DMS79 (cell line): ENCODE measurements at places on chromosomes 3 and 15.

DNA sequence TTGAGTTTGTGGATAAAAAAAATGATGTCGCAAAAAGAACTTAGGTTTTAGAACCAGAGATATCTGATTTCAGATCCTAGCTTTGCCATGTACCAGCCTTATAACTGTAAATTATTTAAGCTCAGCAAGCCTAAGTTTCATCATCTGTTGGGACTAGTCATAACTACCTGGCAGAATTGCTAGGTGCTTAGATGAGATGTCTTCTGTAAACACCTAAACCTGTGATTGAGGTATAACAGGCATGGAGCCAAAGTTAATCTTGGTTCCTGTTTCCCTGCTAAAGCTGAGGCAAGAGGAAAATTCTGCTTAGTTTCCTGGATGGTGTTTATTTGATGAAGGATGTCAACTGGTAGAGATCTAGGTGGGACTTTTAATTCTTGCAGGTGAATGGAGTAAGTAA, 331.3 kb upstream of the RBMS3 start:
- no peak for DNase-seq

- no peak for DNase-seq
These were observed 279.0 kb downstream of the CTNNB1 start for GRCh38 chr3:41478278-41478677.

DNA sequence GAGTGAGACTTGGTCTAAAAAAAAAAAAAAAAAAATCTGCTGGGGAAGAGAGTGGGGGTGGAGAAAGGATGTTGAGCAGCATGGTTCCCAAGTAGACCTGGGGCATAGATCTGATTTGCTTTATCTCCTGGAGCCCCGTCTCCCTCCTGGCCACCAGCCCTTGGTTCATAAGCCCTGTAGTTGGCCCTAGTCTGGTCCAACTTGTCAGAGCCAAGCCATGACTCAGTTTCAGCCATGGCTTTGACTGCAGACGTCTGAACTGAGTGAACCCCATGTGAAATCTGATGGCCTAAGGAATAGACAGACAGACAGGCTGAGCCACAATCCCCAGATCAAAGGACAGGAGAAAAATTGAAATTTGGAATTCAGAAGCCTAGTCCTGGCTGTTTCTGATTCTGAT, 2.0 kb upstream of the CILP start:
- DNase-seq, result no peak

GRCh38 chr3:46948830-46949671, 27.5 kb downstream of the CCDC12 start:
- no peak for DNase-seq

- no peak for DNase-seq
These were observed 364.9 kb downstream of the AGBL1 start for GRCh38 chr15:86444527-86444926.

DNA sequence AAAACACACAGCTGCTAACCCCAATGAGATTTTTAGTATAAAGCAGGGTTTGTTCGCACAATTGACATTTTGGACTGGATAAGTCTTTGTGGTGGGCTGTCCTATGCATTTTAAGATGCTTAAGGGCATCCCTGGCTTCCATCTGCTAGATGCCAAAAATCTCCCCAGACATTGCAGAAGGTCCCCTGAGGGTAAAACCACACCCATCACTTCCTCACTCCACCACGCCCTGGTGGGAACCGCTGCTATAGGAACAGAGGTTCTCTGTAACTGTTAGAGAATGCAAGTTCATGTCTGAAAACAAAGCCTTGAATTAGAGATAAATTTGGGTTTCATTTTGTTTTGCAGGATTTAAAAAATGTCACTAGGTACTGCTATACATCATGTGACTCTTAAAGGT, 67.7 kb downstream of the ARHGEF26 start:
- no peak for DNase-seq

GRCh38 chr3:45480871-45481270, 92.5 kb downstream of the LARS2 start:
- no peak for DNase-seq

DNA sequence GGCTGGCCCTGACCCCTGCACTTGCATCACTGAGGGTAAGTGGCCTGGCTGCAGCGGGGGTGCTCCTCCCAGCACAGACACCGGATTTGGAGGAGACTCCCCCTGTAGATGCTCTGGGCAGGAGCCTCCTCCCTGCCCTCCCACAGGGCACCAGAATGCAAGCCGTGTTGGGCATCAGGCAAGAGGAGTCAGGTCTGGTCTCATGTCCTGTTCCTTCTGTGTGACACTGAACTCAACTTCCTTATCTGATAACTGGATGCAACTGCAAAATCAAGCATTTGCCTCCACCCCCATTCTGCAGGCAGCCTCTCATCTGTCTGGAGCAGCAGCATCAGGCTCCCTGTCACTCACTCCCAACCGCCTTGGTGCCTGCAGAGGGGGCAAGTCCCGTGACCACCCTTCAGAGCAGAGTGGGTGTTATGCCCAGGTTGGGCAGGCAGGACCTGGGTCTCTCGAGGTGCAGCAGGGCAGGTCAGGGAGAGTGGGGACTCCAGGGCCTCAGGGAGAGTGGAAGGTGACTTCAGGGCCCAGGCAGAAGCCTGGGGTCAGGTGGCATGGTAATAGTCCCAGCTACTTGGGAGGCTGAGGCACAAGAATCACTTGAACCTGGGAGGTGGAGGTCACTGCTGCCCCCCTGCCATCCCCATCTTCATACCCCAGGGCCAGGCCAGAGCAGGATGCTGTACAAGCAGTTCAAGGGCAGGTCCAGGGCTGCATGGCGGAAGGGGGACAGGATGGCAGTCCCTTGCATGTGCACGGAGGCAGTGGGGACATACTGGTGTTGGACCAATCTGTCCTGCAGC, 10.5 kb upstream of the RPL29 start:
- no peak for DNase-seq

DNA sequence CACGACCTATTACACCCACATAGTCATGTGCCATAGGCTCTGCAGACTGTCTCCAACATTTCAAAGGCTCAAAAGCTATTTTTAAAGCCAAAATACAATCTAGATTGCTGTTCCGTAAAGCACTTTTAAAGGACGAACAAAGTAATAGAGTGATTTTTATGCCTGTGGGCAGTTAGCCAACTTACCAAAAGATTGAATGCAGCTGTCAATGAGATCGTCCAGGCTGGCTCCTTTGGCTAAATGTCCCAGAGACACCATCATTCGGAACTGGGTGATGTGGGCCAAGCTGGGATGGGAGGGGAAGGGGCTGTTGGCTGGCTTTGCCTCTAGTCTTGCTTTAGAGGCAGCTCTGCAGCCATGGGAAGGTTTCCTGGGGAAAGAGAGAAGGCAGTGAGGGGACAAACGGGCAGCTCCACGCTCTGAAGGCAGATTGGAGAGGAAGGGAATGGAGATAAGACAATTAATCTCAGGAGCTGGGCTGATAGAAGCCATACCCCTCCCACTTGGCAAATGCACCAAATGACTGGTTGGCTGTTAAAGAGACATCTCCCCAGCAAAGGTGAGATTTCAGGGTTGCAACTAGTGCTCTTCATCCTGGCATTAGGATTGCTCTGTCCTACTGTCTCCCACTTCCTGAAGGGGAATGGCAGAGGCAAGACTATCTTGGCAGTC, 4.8 kb downstream of the RASGRP1 start:
- DNase-seq, result no peak

GRCh38 chr3:127339928-127340861, 52.3 kb upstream of the PRR20G start:
- no peak for DNase-seq

DNA sequence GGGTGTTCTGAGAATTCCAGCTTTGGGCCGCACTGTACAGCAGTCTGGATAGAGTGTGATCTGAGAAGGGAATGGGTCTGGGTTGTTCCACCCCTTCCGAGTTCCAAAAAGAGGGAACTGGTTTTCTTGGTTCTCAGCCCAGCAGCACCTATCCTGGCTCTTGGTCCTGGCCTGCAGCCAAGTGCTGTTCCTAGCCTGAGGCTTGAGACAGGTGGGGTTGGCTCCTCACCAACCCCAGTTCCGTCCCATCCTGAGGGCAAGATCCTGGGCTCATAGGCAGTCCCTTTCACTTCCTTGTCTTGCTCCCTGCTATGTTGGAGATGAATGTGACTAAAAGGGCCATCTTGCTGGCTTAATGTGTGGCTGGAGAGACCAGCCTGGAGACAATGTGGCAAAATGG, 15.2 kb downstream of the IVD start:
- DNase-seq, result peak; percentile 54

DNA sequence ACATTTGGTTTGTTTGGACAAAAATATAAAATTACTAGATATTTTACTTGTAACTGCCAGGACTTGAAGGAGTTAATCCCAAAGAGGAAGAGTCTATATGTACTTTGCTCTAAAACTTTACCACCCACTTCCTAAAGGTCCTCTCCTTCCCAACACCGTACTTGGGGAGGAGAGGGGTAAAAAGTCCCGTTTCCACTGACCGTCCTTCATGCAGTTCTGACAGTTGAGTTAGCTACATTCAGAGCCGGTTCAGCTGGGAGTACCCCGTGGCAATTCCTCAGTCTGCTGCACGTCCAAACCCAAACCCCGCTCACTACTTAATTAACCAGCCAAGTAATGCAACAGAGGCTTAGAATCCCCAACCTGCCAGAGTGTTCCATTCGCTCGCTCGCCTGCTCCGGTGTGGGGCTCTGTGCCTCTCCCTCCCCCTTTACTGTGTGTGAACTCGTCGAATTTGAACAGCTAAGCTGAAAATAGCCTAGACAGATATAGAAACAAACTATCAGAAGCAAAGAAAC, 519.7 kb downstream of the FOXP1 start:
- no peak for DNase-seq

GRCh38 chr15:60426870-60427508, 29.2 kb upstream of the ANXA2 start:
- no peak for DNase-seq

GRCh38 chr15:69058830-69059556, 44.5 kb downstream of the NOX5 start:
- DNase-seq, result peak; percentile 63

DNA sequence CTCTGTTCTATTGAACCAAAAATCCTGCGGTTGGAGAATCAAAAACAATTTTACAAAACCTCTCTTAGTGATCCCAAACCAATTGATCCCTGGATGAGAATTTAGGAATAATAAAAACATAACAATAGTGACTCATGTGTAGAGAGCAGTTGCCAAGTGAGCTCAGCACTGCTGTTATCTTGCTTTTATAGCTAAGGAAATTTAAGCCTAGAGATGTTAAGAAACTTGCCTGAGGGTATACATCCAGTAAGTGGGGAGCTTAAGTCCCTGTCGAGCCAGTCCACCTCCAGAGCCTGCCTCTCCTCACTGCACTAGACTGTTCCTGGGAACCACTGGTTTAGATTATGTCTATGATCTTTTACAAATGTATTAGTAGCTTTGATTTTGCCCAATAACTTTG, 358.4 kb upstream of the LMCD1 start:
- no peak for DNase-seq

GRCh38 chr15:49813625-49814024, 192.8 kb downstream of the DTWD1 start:
- no peak for DNase-seq

- DNase-seq, result no peak
These were observed 1.8 kb downstream of the HES1 start for GRCh38 chr3:194137506-194138474.

DNA sequence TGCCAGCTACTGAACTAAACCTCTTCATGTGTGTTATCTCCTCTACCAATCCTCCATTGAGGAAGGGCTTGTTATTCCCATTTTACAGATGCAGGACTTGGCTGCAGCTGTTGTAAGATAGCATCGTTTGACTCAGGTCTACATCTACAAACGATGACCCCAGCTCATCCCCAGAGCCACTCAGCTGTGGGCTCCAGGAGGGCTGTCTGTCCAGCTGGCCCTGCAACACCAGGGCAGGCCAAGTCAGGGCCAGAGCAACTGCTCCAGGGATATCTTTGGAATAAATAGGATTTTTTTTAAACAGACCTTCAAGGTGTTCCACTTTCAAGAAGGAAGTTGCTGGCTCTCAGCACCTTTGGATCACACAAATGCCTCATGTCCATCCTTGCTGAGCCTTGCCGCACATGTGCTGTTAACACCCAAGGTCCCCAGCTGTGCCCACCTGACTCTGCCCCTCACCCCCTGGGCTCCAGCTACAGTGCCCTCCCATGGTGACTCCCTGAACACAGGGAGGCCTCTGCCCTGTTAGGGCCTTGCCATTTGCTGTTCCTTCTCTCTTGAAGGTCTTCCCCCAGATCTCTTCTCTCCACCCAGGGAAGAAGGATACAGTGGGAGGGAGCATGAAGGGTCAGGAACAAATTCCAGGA, 31.0 kb downstream of the ALDH1L1 start:
- no peak for DNase-seq

DNA sequence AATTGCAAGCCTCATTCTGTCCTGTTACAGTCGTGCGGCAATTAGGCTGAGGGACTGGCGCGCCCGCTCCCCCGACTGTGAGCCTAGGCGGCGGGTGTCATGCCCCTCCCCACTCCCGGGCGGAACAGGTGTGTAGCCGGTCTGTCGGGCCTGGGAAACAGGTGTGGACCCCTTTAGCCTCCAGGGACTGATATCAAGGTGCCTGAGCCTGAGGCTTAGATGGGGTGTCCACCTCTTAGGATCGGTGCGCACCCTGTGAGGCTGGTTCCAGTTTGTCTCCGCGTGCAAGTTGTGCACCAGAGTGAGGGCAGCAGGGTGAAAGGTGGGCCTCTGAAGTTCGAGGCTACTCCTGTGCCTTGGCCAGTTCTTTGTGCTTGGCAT, 686 bp downstream of the VPS8 start:
- DNase-seq, result no peak

- no peak for DNase-seq
These were observed 225.9 kb upstream of the CD96 start for GRCh38 chr3:111315930-111316587.

GRCh38 chr3:45560281-45560971, 34.1 kb upstream of the LIMD1 start:
- DNase-seq, result no peak

- no peak for DNase-seq
These were observed 19.3 kb downstream of the GRK7 start for GRCh38 chr3:141782386-141782932.

GRCh38 chr3:135862361-135862760, 103.2 kb upstream of the PPP2R3A start:
- DNase-seq, result no peak

GRCh38 chr15:51982770-51983103, 11.2 kb upstream of the LEO1 start:
- no peak for DNase-seq

- DNase-seq, result no peak
These were observed 604 bp upstream of the TJP1 start for GRCh38 chr15:29822684-29823459.
